Right atrium auricular region (tissue), 2 donors: ENCODE measurements at places on chromosomes 16 and 17. TPM values are rescaled to one million over a fixed set of nuclear protein-coding genes. Genes with fewer than 3 reads are reported as not detected.
A peak's percentile ranks its signal among the peaks of the same experiment; 100 is the strongest.

GINS3 gene
- 7.1 TPM for total RNA-seq

GRCh38 chr17:28427371-28427770 lies 21.4 kb upstream of the SLC46A1 start:
- DNase-seq = no peak

GRCh38 chr16:71293919-71294318 lies 4.7 kb upstream of the CMTR2 start:
- no peak for DNase-seq

DNA sequence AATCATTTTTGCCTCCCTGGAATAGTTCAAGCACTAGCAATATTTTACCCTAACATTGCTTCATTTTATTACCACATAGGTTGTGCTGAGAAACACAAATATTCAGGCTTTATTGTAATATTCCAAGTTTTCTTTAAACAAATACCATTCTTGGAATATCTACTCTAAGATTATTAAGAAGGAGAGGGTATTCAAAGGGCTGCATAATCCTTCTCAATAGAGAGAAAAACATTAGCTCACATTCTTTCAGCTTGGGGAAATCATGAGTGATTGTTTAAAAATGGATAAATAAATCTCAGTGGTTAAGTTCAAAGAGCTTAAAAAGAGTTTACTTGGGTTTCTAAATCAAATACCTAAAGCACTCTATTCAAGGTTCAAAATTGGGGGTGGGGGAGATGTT lies 111.9 kb upstream of the CORO6 start:
- no peak for DNase-seq

RHBDF1 gene
- 25.4 TPM for total RNA-seq

CIITA gene
- 3.4 TPM for total RNA-seq

DNA sequence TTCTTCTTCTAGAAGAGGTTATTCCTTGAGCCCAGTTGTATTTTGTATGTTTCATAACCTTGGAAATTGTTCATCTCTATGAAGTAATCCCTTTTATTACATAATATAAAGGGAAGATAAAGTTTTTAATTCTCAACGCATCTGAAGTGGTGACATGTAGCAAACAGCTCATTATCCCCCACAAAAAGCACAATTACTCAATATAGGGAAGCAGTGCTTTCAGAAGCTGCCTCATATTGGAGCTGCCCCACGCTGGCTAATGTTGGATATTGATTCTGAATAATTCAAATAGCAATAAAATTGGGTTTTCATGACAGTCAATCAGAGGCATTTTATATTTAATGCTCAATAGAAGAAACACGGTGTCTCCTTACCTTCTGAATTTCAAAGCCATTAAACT lies 604.3 kb upstream of the RBFOX1 start:
- no peak for DNase-seq

- DNase-seq = no peak
Measured at GRCh38 chr17:2995886-2996809, 67.3 kb downstream of the OR1D5 start.

IGF2BP1 gene
- not detected for total RNA-seq

AIPL1 gene
- not detected for total RNA-seq

NAGS gene
- total RNA-seq = 1.7 TPM

SRCIN1 gene
- total RNA-seq = 0.52 TPM

GRCh38 chr16:71986131-71986530 lies 14.1 kb downstream of the PKD1L3 start:
- DNase-seq = no peak

- DNase-seq = peak; percentile 87
Measured at GRCh38 chr17:80219013-80219762, 945 bp downstream of the SGSH start.

DNA sequence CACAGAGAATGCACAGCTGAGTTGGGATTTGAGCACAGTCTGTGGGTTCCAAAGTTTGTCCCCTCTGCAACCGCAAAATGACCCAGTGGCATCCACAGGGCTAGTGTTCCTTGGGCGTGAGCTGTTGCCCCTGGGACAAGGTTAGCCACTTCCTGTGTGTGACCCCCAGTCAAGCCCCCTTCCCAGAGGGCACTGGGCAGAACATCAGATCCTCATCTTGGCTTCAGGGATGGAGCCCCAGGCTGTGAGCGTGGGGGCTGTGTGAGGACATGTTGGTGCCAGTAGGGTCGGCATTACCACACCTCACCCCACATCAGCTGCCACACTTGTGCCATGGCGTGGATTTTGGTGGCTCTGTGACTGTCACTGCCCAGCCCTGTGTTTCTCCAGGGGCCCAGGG lies 55.3 kb downstream of the USP22 start:
- DNase-seq = no peak

SCARF1 gene
- total RNA-seq = 8.6 TPM

GRCh38 chr16:23374721-23375510 lies 72.8 kb downstream of the SCNN1B start:
- no peak for DNase-seq

GRCh38 chr16:59192551-59193199 lies 458.6 kb upstream of the GOT2 start:
- DNase-seq = no peak

DNA sequence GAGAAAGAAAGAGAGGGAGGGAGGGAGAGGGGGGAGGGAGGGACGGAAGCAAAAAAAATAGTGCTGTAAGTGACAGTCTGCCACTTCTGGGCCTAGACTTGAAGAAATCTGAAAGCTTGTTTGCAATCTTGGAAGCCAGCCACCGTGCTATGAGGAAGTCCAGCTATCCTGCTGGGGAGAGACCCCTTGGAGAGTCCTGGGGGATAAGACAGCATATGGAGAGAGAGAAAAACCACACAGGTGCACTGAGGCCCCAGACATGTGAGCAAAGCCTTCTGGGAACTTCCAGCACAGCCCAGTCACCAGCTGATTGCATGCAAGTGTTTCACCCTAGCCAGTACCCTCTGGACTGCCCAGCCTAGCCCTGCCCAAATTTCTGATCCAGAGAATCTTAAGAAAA lies 12.6 kb upstream of the ALOX12B start:
- no peak for DNase-seq

DNA sequence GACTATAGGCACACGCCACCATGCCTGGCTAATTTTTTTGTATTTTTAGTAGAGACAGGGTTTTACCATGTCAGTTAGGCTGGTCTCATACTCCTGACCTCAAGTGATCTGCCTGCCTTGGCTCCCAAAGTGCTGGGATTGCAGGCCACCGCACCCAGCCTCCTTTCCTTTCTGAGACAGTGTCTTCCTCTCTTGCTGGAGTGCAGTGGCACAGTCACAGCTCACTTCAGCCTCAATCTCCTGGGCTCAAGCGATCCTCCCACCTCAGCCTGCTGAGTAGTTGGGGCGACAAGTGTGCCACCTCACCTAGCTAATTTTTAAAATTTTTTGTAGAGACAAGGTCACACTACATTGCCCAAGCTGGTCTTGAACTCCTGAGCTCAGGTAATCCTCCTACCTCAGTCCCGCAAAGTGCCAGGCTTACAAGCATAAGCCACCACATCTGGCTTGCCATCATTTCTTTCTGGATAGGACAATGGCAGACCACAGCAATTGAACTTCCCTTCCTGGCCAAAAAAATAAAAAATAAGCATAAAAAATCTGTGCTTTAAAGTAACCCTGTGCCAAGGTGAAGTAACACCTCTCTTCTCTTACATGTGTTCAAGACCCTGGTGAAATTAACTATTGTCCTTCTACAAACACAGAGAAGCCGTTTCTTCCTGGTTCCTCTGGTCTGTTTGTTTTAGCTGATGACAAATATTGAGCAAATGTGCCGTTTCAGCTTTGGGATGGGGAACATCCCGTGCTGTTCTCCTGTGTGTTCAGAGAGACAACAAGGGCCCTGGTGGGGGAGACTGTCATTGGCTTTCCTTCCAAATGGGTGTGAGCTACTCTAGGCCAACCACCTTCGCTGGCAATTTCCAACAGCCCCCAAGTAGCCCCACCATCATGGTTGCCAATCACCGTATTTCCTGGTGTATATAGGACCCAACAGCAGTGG lies 60.2 kb downstream of the EMP2 start:
- DNase-seq = no peak

GRCh38 chr17:5686074-5686635 lies 101.8 kb upstream of the NLRP1 start:
- no peak for DNase-seq

GRCh38 chr16:9275816-9276354 lies 184.4 kb downstream of the HAPSTR1 start:
- DNase-seq = no peak

RABEP1 gene
- 29.6 TPM for total RNA-seq

GRCh38 chr16:87721622-87722585 lies 43.9 kb downstream of the KLHDC4 start:
- no peak for DNase-seq

- no peak for DNase-seq
Measured at GRCh38 chr16:30104492-30104891, 8.5 kb upstream of the YPEL3 start.

DNA sequence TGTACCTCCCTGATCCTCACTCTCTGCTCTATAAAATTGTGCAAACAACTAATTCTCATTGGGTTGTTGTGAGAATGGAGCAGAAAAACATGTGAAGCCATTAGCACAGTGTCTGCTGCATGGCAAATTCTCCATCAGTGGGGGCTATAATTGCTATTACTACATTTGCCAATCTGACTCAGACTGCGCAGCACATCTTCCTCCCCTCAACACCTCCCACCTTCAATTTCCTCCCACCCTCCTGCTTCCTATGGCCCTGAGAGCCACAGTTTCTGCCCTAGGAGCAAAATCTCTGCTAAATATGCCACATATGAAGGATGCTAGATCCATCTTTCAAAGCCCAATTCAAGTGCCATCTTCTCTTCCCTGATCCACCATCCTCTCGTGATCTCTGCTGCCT lies 37.0 kb downstream of the ABCC12 start:
- DNase-seq = no peak

GRIN2C gene
- total RNA-seq = 27.6 TPM

CDR2 gene
- total RNA-seq = 16.1 TPM

GRCh38 chr16:13348416-13348815 lies 447.0 kb downstream of the SHISA9 start:
- no peak for DNase-seq

WFIKKN1 gene
- total RNA-seq = 0.52 TPM

- DNase-seq = no peak
Measured at GRCh38 chr16:19424478-19424877, 6.8 kb downstream of the TMC5 start.

DNA sequence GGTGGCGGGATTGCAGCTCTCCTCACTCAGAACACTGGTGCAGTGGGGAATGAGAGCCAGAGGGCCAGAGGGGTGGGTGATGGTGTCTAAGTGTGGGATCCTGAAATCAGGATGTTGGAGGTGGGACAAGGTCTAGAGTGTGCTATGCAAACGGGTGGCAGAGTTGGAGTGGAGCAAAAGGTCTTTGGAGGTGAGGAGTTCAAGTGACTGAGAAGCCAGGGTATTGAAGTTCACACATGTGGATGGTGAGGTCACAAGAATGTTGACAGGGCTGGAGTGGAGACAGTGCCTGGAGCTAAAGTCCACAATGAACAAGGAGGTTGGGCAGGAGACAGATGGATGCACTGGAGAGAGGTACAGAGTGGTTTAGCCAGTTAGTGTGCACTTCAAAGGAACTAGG lies 38.3 kb upstream of the MAP3K14 start:
- no peak for DNase-seq

CA5A gene
- not detected for total RNA-seq

DNA sequence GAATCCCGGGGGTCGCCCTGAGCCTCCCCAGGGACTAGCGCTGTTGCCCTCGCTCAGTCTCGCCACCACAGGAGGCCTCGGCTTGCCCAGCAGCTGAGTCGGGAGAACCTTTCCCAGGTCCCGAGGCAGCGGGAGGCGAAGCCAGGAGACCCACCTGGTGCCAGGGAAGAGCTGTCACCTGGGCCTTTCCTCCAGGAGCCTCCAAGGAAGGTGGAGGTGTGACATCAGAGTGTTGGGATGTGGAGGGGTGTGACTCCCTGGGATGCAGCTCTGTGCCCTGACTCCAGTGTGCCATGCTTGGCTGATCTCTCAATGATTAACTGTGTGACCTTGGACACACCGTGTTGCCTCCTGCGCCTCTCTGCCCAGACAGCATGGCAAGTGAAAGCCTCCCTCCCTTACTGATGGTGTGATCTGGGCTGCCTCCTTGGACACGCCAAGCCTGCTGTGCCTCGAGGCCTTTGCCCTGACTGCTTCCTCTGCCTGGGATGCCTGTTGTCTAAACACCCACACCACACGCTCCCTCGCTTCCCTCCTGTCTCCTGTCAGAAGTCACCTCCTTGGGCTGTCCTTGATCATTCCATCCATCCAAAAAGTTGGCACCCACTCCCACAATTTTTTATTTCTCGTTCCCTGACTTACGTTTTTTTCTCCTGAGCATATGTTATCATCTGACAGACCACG lies 88.0 kb downstream of the CMIP start:
- no peak for DNase-seq

SLC5A2 gene
- total RNA-seq = not detected

- no peak for DNase-seq
Measured at GRCh38 chr16:29738514-29738913, 7.3 kb downstream of the C16orf54 start.

TP53TG3B gene
- not detected for total RNA-seq

- DNase-seq = no peak
Measured at GRCh38 chr17:2051061-2051932, 3.6 kb upstream of the HIC1 start.

GRCh38 chr16:72182976-72183375 lies 11.0 kb upstream of the PMFBP1 start:
- DNase-seq = no peak

DNA sequence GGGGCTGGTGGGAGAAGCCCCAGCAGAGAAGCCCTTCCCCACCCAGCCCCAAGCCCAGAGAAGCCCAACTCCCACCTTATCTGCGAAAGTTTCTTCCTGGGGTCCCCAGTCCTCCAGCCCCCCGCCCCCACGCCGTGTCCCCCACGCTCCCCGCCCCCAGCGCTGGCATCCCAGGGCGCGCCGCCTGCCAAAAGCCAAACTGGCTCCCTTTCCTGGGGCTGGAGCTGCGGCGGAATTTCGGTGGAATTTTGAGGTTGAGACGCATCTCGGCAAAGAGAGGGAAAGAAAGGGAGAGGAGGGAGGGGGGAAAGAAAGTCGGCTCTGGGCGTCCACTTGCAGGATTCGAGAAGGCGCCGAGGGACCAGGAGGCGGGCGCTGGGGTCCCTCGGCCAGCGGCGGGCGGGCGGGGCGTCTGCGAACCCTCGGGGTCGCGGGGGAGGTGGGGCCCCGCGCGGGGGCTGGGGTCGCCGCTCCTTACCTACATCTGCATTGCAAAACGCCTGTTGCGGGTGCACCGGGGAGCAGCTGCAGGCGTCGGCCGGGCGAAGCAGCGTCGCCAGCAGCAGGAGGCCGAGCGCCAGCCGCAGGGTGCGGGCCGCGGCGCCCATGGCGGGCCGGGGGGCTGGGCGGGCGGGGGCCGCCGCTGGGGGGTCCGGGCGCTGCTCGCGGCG lies 571 bp downstream of the TIMP2 start:
- no peak for DNase-seq

DNA sequence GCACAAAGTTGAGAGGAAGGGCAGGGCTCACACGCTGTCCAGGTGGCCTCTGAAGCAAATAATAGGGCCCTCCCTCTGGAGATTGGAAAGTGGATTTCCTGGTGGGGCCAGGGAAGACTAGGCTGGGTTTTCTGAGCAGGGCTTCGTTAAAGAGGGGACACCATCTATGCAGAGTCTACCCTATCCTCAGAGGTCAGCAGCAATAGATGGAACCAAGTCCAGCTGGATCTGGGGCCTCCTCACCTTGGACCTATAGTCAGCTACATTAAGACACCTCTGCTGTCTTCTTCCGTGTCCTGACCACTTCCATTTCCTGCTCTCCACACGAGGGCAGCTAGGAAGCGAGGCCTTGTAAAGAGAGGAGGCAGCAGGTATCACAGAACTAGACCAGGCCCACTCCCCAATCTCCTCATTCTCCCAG lies 14.7 kb upstream of the ST6GALNAC1 start:
- DNase-seq = no peak

PARD6A gene
- 5.6 TPM for total RNA-seq
